ENCODE measurements at places on chromosomes 4 and X.

GRCh38 chrX:129077424-129078170 lies 445.7 kb downstream of the SMARCA1 start:
- no peak for DNase-seq

- peak; percentile 42 for DNase-seq
These were observed 302.9 kb upstream of the GATB start for GRCh38 chr4:152063621-152064240.

GRCh38 chr4:102639598-102639997 lies 121.2 kb downstream of the MANBA start:
- DNase-seq = no peak

DNA sequence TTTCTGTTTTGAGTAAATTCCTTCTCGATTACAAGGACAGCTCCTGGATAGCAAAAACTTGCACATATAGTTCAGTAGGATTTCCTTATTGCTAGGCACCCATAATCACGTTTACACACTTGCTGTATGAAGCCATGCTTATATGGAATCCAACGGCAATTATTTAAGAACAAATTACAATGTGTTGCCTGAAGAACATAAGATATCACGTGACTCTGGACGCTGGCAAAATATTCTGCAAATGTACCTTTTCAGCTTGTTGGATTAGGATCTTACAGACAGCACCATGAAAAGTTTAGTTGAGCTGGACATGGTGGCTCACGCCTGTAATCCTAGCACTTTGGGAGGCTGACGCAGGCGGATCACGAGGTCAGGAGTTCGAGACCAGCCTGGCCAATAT lies 17.4 kb downstream of the MFAP3L start:
- no peak for DNase-seq

DNA sequence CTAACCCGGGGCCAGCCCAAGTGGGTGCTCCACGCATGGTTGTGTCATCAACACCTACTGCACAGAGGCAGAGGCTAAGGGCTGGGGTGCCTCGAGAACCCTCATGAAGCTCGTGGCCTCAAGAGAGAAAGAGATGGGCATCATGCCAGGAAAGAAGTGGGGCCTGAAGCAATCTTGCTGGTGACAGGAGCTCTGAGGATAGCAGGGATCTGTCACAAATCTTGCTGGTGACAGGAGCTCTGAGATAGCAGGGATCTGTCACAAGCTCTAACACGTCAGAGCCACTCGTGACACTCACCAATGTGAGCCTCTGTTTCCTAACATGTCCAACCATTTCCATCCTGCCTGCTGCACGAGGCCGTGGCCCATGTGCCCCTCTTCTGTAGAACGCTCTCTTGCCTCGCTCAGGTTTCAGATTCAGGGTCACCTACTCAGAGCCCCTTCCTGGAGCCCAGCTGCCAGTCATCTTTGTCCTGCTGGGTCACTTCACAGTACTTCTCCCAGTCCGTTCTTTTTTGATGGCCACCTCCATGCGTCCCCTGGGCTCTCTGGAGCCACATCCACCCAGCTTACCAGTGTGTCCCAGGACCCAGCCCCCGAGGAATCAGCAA lies 21.1 kb downstream of the PNMA6E start:
- no peak for DNase-seq

- no peak for DNase-seq
These were observed 985.5 kb downstream of the FSTL5 start for GRCh38 chr4:161178310-161178709.

DNA sequence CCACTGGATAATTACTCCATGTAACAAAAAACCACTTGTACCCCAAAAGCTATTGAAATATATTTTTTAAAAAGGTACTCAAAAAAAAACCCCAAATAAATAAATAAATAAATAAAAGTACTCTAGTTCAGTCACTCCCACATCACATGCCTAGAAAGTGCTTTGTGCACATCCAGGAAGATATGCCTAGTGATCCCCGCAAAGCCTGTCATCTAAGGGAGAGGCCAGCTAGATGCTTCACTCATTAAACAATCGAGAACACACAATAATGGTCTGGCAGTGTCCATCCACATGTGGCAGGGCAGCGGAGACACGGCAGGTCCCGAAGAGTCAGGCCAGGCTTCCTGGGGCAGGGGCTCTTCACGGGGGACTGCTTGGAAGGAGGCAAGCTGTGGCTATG lies 47.6 kb downstream of the RAB33B start:
- no peak for DNase-seq

- no peak for DNase-seq
These were observed 108.4 kb upstream of the LRPAP1 start for GRCh38 chr4:3640587-3640962.

Measured in activated naive CD4-positive, alpha-beta T cell treated with Interleukin-2 at 50 U/mL for 16 hours (primary cell).